MG63 (cell line): ENCODE measurements at places on chromosomes 12 and 14. TPM values are rescaled to one million over a fixed set of nuclear protein-coding genes. Genes with fewer than 3 reads are reported as not detected.

P3H3 gene
- 19.4 and 45.6 TPM in 2 replicates for total RNA-seq

C12orf56 gene
- total RNA-seq: 0.26 TPM in 1 of 2 replicates, not detected in the other

LRRC10 gene
- not detected in 2 replicates for total RNA-seq

PZP gene
- total RNA-seq: not detected in 2 replicates
